C1 segment of cervical spinal cord (tissue), 14 donors: ENCODE measurements at places on chromosomes 2 and 18.

GRCh38 chr2:37833423-37833822, 91.7 kb upstream of the RMDN2 start:
- no peak for DNase-seq

DNA sequence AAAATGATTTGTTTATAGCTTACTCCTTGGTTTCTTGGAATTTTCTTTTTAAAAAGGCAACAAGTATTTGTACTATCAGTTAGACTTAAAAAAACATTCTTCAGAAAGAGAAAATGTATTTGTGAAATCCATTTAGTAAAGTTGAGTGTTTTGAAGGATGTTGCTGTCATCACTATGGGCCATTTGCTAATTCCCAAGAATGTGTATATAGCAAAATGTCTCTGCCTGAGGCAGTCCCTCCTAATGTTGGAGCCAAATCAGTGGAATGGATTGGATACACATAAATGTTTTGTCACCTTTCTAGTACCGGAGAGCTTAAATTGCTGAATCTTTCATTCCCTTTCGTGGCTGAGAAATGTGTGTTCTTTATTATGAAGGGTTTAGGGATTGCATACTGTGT, 890.2 kb upstream of the ZEB2 start:
- DNase-seq = no peak

DNA sequence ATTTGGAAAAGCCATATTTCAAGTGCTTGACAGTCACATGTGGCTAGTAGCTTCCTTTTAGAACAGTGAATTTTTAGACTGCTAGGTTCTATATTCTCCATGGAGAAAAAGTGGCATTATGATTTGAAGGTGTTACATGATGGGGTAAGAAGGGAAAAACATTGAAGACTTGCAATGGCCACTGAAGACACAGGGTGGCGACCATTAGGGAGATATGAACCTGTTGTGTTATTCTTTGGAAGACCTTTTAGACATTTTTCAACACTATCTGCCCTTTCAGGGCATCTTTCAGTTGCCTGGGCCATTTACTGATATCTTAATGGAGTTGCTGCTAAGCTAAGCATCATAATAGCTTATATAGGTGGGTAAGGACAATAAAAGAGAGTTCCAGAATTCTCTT, 1387.2 kb downstream of the SUCLG1 start:
- no peak for DNase-seq

DNA sequence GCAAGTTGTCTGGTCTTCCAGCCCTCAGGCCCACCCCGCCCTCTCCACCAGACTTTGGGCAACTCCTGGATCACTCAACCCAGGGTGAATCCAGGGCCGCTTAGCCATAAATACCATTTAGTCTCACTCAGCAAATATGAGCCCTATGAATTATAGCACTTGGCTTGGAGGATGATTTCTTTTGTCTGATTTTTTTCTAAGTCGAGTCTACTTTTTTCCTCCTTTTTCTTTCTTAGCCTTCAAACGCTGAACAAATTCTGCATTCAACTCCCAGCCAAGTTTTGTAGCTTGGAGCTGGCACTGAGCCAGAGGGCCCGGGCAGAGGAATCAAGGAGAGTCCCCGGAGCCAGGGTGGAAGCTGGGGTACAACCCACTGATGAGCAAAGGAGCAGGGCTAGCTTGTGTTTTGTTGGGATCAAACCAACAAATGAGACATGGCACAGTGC, 48.7 kb downstream of the SERTAD2 start:
- no peak for DNase-seq

- no peak for DNase-seq
These were observed 185.5 kb downstream of the SEPTIN10 start for GRCh38 chr2:109428281-109428680.

DNA sequence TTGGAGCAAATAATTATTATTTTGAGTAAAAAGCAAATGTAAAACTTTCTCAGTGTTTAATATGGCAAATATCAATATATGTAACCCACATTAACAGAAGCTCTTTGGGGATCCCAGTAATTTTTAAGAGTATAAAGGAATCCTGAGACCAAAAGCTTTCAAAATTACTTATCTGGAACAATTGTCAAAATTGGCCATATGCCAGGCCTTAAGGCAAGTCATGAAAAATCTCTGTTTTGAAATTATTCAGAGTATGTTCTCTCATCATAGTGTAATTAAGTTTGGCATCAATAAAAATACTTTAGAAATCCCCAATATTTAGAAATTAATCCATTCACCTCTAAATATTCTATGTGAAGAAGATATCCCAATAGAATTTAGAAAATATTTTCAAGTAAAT, 225.3 kb upstream of the ARL4C start:
- no peak for DNase-seq

DNA sequence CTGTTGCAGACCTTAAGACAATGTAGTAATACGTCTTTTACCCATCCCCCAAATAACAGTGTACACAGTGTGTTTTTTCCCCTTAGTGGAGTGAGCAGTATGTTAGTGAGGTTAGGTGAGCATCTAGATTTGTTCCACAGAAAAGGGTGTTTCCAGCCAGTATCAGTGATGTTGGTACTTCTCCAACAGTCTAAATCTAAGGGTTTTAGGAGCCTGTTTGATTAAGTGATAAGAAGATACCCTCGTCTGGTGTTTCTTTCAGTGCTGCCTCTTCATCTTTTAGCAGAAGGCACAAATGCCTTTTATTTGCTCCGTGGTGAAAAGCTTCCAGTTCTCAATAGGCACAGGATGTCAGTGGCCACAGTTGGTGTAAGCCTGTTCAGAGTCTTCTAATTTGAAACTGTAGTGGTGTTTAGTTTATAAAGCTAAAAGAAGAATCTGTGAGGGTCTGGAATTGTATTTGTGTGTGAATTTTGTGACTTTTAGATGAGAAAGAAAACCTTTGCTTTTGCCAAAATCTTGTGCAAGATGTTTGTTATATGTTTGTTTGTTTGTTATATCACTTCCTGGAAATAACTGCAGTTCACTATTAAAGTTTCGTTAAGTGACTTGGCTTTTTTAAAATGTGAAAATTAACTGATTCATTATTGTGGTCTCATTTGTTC, 71.2 kb downstream of the MAP4K4 start:
- no peak for DNase-seq

DNA sequence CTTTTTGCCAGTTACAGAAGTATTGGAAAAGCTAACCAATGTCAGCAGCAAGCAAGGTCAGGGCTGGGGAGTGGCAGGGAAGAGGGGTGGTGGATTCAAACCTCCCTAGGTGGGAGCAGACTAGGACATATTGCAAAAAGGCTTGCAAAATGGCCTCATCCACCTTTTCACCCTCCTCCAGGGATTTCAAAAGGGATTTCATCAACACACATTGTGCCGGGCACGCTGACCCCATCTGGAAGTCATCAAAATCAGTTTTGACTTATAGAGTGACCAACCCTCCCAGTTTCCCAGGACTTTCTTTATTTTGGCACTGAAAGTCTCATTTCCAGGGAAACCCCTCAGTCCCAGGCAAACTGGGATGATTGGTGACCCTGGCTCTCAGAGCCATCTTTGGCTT, 94.7 kb downstream of the BIN1 start:
- no peak for DNase-seq

DNA sequence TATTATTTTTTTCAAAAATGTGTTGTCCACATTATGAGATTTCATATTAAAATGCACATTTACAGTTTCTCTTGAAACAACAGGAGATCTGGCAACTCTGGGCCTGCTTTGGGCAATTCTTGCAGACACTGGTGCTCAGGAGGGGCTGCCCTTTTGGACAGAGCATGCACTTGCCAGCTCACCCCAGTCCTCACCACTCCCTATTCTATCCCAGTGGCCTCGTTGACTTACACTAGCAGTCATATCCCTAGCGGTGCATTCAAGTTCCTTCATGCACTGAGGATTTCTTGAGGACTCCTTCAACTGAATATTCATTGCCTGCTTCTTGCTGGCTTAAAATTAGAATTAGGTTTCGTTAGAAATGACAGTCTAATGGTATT, 87.9 kb upstream of the FHL2 start:
- DNase-seq = no peak

DNA sequence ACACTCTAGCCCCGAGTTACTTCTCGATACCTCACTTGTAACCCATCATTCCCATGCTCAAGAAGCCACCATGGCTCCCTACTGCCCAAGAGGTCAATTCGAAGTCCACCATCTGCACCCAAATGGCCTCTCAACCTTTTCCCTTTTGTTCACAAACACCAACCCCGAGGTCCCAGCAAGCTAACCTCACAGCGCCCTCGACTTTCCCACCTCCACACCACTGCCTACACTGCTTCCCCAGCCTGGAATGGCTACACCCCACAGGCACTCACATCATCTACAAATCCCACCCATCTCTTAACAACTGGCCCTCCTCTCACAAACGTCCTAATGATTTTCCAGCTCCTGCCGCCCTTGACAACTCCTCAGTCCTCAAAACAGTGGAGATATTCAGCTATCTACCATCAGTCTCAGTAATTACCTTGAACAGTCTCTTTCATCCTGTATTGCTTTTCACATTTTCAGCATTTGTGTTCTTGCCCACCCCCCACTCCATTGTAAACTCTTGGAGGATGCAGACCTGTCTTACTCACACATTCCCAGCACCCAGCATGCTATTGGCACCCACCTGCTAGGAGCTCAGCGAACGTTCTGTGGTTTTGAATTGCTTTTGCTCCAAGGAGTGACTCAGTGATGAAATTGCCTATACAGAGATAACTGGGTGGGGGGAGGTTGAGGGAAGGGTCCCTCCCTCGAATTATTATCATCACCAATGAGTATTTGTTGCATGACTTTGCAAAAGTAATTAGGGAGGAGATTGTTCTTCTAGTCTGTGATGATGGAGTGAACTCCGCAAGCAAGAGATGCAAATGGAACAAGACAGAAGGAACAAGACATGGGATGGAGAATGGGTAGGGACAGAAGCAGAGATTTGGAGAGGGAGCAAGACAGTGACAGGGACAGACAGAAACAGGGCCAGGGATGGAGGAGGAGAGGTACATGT, 106.8 kb downstream of the CYP26B1 start:
- no peak for DNase-seq

- DNase-seq = no peak
These were observed at the start of gene ITM2C for GRCh38 chr2:230864605-230865306. ITM2C (plus strand) TSS chr2:230864942; CDS start chr2:230865026, 84 bp downstream.

- no peak for DNase-seq
These were observed 395.3 kb downstream of the NUP35 start for GRCh38 chr2:183519371-183520056.

GRCh38 chr2:199457147-199458008, at the start of gene SATB2:
SATB2 (minus strand) TSS chr2:199457939; CDS start chr2:199456037, 1,902 bp downstream.
- DNase-seq = no peak

DNA sequence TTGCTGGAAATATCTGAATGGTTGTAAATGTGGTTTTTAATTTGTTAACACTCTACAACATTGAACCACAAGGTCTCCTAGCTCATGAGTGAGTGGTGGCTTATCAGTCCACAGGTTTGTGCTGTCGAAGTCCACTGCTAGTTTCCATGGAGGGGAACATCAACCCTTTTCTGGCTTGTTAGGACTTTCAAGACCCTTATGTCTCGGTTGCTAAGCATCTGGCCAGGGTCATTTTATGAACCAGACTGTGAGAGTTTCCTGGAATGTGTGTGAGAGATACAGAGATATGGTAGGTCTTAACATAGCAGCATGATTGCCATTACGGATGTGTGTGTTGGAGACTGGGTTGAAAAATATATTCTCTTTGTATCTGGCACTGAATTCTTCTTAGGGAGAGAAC, 36.9 kb downstream of the KCNE4 start:
- no peak for DNase-seq
